Germinal center (tissue), 1 donor: ENCODE measurements at places on chromosomes 7 and 10.

GRCh38 chr10:11358011-11358410 lies 253.4 kb downstream of the USP6NL start:
- no peak for DNase-seq

DNA sequence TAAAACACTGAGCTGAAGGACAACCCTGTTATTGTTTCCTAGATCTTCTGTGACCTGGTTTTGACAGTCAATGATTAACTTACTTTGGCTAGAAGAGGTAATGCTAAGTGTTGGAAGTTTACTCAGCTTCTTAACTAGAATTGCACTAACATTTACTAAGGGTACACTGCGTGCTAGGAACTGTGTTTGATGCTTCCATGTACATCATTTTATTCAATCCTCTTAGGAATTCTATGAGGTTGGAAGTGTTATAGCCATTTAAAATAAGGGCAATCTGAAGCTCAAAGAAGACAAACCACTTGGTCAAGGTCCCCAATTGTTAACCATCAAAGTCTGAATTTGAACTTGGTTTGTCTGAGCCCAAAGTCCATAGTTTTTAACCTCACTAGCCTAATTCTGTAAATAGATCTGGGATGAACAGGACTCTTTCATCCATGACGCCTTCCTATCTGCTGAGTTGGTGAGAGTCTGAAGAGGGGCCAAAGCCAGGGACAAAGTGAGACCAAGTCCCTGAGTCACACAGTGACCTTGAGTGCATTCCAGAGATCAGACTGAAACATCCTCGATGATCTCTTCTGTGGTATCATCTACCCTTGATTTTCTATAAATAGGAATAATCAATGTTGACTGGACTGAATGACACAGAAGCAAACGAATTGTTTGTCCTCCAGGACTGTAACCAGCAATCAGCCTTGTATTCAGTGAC lies 29.2 kb upstream of the ZNRF2 start:
- DNase-seq: no peak

DNA sequence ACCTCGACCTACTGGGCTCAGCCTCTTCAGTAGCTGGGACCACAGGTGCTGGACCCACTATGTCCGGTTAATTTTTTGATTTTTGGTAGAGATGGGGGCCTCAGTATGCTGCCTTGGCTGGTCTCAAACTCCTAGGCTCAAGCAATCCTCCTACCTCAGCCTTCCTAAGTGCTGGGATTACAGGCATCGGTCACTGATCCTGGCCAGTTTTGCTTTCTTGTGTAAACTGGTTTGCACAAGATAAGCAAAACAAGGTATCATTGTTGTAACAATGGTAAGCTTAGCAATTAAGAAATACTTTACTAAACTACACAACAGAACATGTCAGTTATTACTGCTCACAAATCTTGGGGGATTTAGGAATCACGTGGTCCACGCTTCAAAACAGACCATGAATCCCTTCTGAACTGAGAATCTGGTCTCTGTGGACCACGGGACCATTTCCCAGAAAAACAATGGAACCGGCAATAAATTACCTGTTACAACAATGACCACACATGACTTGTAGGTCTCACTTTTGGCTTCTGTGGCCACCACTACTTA lies 36.8 kb downstream of the RSU1 start:
- no peak for DNase-seq

DNA sequence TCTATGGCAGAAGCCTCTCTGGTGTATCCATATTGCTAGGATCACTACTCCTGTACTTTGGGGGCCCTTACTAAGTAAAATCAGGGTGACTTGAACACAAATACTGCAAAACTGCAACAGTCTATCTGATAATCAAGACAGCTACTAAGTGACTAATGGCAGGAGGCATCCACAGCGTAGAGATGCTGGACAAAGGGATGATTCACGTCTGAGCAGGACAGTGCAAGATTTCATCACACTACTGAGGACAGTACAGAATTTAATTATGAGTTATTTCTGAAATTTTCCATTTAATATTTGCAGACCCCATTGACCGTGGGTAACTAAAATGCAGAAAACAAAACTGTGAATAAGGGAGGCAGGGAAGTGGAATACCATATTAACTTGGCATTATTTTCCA lies 10.4 kb downstream of the CUL2 start:
- no peak for DNase-seq

GRCh38 chr7:12674053-12674452 lies 13.4 kb upstream of the ARL4A start:
- DNase-seq: no peak

DNA sequence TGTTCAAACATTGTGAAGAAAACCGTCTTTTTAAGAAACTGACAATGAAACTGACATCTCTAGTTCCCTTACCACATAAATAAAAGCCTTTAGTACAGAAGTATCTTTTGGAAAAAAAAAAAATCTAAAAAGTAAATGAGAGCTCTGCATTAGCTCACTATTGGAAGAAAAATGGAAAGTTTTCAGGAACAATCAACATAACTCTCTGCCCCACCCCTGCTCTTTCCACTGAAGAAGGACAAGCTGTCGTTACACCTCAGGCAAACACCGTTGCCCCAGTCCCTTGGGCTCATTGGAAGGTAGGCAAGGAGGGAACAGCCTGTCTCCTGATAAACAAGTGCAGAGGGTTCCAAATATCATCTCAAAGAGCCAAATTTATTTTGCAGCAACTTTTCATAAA lies 22.4 kb upstream of the C1QL3 start:
- DNase-seq: no peak

- DNase-seq: no peak
These were observed 40.7 kb downstream of the RALA start for GRCh38 chr7:39664057-39664456.

DNA sequence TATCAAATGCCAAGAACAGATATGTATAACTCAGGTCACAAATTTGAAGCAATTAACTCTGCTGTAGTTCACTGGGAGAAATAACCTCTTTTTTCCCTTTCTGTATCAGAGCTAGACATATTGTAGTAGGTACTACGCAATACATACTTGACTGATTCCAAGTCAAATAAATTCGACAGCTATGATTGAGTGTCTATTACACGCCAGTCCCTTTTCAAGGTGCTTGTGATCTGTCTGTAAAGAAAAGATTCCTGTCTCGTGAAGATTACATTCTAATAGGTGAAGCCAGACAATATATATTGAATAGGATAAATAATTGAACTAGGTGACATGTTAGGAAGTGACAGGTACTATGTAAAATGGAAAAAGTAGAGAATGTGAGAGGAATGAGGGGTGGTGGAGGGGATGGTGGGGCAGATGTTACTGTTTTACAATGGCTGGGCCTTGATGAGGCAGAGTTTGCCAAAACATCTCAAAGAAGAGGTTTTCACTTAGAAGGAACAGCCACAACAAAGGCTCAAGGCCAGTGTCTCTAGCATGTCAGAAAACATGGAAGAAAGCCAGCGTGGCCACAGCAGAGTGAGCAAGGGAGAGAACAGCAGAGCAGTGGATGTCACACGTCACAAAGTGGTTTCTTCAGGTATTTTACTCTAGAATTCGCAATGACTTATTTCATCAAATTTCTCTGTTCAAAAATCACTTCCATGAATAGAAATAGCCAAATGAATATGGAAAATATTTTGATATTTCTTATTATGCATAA lies 282.6 kb upstream of the CACNA2D1 start:
- DNase-seq: no peak

DNA sequence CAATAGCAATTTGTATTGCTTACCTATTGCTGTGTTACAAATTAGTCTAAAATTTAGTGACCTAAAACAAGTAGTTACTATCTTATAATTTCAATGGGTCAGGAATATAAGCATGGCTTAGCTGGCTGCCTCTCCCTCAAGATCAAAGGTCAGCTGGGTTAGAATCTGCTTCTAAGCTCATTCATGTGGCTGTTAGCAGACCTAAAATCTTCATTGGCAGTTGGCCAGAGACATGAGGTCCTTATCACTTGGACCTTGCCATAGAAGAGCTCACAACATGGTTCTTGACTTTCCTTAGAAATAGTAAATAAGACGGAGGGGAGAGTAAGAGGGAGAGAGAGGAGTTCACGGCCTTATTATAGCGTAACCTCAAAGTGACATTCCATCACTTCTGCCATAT lies 468.0 kb downstream of the HTR7 start:
- no peak for DNase-seq

- DNase-seq: no peak
These were observed 40.4 kb upstream of the VDAC2 start for GRCh38 chr10:75170215-75170614.

DNA sequence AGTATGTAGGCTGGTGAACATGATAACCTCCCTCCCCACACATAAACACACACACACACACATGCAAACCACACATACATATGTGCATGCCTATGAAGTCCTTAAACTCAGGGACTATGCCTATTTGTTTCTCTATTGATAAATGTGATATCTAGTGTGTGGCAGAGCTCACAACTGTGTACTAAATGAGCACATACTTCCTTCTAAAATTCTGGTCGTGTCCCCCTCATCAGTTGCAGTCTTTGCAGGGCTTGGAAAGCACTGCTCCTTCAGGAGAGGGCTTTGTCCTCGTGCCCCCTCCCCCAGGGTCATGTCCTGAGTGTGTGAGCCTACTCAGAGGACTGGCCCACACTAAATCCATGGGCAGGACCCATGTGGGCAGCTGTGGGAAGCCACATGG lies 94.0 kb downstream of the SFMBT2 start:
- DNase-seq: no peak

- no peak for DNase-seq
These were observed 76.4 kb upstream of the RSU1 start for GRCh38 chr10:16893664-16894063.

DNA sequence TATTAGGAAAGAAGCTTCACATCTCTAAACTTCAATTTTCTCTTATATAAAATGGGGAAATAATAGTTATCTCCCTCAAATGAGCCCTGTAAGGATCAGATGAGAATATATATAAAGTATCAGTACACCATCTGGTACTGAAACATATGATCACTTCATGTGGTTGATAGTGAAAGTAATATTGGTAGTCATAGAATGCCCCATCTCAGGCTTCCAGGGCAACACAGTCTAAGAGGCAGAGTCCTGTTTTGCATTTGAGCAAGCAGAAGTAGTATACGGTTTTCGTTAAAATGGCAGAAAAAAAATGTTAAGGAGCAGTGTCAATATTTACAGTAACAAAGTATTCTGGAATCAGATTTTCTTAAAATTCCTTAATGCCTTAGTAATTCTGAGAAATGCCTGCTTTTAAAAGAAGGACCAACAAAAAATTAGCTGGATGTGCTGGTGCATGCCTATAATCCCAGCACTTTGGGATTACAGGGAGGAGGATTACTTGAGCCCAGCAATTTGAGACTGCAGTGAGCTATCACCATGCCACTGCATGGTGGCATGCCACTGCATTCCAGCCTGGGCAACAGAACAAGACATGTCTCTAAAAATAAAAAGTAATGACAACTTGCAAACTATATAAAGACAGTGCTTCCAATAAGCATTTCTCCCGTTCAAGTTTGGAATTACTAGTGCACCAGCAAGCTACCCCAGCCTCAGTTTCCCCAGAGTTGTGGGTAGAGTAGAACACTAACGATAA lies 19.8 kb downstream of the KBTBD2 start:
- DNase-seq: no peak

GRCh38 chr10:6185039-6185716 lies 17.6 kb upstream of the PFKFB3 start:
- no peak for DNase-seq

- no peak for DNase-seq
These were observed 805.7 kb upstream of the GHITM start for GRCh38 chr10:83333566-83333965.

DNA sequence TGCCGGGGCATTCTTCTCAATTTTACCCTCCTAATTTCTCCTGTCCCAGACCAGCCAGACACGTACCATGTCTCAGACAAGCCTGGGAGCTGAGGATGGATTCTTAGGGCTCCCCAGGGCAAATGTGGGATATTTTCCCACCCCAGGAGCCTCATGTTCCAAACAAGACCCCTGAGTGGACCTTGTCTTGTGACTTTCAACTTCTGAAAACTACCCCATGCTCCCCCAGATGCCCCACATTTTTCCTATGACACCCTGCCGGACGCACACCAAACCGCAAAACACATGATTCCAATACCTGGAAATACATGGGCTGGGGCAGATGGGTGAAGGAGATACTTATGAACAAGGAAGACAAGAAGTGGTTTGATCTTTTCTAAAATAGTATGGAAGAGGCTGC lies 874 bp downstream of the GIMAP5 start:
- DNase-seq: no peak

- DNase-seq: no peak
These were observed 54.4 kb downstream of the ADCYAP1R1 start for GRCh38 chr7:31106303-31107105.

DNA sequence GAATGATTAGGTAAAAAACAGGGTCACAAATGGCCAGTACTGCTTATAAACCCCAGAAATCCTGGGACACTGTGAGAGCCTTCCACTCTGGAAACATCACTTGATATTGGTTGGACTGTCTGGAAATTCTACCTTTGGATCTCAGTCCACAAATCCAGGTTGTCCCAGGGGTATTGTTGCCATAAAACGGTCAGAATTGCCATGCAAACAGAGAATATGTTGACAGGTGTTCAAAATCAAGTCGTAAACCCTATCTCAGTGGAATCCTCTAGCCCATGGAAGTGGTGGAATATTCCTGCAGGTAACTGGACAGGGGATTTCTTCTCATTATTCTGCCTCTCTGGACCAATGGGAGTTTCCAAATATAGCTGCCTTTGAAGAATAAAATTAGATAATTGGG lies 31.2 kb upstream of the KCTD7 start:
- no peak for DNase-seq

- DNase-seq: no peak
These were observed 56.8 kb upstream of the SVIL start for GRCh38 chr10:29691564-29692072.

DNA sequence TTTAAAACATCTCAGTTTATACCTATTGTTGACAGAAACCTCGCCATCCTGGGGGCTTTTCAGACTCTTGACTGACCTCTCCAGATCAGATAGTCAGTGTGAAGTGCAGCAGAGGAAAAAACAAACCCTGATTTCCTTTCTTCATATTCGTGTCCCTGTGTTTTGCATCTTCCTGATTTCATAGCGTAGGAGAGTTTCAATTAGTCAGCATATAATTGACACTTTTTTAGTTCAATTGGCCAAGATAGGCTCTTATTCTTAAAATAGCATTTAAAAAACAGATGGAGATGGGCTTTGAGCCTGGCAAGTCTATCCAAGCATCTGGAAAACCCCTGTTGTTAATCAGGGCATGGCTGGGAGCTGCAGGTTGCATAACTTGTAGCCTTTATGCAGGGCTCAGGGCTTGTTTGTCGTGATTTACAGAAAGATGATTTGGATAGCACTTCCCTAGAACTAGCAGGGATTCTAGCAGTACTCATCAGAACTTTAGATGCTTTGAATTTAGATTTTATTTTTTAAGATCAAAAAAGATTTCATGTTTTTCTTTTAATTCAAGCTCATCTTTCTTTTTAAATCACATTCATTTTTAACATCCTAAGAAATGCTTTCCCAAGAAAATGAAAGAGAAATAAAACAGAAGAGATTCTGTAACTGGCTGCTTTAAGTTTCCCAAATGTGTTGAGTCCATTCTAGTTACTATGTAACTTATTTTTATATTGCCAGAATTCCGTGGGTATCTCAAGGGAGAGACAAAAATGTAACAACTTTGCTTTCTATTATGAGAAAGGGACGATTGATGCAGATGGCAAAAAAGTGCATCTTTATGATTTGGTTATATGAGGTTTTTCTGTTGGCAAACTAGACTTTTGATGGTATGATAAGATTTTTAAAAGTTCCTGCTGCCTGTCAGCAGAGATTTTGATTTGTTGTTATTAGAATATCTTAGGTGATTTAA lies 270.8 kb upstream of the FZD8 start:
- DNase-seq: no peak

GRCh38 chr7:26543340-26543739 lies 251.7 kb downstream of the SNX10 start:
- DNase-seq: no peak

GRCh38 chr10:70139151-70139996 lies 6.7 kb upstream of the AIFM2 start:
- no peak for DNase-seq
